ENCODE measurements at places on chromosomes 2 and 18.

GRCh38 chr2:143246815-143247744, 117.9 kb downstream of the ARHGAP15 start:
- no peak for DNase-seq

- DNase-seq: peak; percentile 18
Observed at GRCh38 chr2:3229221-3229620, 148.4 kb downstream of the EIPR1 start.

DNA sequence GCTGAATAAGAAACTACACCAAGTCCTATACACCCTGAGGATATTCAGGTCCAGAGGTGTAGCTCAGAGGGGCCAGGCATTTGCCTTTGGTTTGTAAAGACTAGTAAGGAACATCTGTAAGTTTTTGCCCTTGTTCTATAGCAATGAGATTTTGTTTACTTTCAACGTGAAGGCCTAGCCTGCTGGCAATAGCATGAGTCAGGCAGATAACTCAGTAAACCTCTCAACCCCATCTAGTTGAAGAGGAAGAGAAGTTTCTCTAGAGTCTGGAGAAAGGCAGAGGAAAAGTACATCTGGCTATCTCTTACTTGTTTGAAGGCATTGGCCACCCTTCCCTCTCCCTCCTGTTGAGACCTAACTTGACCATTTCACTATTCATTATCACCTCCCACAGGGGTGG, 70.3 kb upstream of the ZNF521 start:
- no peak for DNase-seq

DNA sequence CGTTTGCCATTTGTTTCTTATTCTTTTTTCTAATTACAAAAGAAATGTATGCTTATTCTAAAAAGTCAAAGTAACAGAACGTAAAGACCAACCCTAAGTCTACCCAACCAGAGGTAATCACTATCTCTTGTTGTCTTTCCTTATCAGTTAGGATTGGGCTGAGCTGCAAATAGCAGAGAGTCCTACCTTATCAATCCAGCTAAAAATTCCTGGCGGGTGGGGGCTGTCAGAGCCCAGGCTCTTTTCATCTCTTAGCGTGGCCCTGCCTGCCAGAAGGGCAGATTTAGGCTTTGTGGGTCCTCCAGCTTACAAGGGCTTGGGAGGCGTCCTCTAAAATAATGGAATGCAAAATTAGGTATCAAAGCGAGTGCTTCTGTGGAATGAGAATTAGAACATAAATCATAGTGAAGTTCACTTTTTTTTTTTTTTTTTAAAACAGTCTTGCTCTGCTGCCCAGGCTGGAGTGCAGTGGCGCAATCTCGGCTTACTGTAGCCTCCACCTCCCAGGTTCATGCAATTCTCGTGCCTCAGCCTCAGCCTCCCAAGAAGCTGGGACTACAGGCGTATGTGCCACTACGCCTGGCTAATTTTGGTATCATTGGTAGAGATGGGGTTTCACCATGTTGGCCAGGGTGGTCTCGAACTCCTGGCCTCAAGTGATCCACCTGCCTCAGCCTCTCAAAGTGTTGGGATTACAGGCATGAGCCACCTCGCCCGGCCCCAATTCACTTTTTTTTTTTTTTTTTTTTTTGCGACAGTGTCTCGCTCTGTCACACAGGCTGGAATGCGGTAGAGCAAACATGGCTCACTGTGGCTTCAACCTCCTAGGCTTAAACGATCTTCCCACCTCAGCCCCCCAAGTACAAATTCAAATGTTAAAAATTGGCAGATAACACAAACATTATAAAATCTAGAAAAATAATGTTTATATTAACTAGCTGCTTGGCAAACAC, 57.4 kb upstream of the B3GNT7 start:
- DNase-seq: no peak

DNA sequence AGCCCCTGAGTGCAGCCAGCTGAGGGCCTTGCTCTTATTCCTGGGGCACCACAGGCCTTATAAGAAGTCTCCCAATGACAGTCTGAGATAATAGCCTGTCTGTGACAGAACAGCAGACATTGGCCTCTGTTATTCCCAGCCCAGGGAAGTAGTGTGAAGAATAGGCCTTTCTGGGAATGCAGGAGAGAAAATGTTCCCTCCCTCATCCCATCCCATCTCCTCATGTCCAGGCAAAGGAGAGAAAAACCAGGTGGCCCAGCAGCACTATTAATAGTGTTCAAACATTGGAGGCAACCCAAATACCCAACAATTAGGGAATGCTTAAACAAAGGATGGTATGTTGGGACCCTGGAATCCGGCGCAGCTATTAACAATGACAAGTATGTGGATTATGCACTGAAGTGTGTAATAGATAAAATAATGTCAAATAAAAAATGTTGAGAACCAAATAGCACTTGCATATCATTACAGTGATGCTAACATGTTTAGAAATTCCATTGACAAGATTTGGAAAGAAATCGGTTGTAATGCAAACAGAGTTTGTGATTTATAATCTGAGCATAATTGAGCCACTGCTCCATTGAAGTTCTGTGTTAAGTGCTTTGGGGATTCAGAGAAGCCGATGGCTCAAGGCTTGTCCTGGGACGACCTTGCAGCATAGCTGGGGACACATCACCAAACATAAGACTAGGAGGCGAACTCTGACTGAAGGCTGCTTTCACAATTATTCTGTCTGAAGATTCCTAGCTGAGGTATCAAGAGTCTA, 69.3 kb downstream of the LBH start:
- DNase-seq: no peak

GRCh38 chr2:170436077-170436943, 258.4 kb downstream of the MYO3B start:
- no peak for DNase-seq

DNA sequence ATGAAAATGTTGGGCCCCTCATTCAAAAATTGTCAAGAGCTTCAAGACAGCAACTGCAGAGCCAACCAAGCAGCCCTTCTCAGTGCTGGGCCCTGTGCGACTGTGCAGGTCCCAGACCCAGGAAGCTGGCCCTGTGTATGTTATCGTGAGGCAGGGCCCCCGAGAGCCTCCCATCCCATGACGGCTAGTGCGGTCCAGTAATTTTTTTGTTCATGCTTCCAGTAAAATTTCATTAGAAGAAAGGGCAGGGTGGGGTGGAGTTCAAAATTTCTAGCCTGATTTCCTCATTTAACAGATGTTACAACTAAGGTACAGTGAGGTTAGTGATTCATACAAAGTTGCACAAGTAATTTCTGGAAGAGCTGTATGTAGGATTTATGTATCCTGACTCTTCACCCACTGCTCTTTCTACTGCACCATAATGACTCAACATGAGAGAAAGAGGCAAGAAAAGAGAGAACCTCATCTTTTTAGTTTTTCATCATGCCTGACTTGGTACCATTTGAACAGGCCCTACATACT, 105.5 kb downstream of the ZEB2 start:
- no peak for DNase-seq

DNA sequence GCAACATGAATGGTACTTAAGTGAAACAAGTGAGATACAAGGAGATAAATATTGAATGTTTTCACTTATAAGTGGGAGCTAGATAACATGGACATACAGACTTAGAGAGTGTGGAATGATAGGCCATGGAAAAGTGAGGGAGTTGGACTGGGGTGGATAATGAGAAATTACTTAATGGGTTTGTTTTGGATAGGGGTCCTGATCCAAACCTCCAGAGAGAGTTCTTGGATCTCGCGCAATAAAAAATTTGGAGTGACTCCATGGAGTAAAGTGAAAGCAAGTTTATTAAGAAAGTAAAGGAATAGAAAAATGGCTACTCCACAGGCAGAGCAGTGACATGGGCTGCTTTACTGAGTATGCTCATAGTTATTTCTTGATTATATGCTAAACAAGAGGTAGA, 508.9 kb downstream of the CNTNAP5 start:
- no peak for DNase-seq

DNA sequence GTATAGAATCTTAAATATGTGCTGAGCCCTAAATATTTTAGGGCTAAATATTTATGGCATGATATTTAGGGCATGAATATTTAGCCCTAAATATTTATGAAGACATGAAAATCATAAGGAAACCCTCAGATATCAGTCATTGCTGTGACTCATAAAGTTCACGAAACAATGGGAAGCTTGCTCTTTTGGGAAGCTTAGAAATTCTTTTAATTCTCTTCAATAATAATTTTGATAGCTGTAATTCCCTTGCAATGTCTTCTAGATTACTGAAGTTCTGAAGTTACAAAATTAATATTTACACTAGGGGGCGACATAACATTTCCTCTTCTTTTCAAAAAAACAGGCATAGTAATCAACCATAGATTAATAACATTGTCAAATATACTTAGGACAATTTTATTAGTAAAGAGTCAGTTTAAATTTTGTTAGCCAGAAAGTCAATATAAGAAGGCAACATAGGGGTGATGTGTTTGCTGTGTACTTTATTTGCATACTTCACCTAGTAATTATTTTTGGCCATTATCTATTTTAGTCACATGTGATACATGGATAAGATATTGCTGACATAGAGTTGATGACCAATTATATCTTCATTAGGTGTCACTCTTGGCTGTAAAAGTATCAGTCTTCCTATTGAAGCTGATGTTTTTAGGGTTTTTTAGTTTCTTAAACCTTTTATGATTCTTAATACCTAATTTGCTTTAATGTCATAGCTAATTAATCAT, 13.2 kb downstream of the ZNF804A start:
- DNase-seq: no peak

DNA sequence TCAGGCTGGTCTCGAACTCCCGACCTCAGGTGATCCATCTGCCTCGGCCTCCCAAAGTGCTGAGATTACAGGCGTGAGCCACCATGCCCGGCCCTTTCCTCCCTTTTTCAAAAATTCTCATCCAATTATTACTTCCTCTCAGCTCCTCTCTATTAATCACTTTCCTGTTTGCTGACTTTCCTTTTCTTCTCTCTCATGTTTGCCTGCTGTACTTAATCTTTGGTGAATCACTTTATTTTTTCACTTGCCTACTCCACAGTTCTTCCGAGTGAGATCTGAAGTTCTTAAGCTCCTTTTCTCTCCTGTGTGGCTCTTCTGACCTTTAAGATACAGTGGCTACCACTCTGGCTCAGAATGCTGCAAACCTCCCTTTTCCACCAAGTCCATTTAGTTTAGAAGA, 126.3 kb upstream of the SERTAD2 start:
- no peak for DNase-seq

- peak; percentile 8 for DNase-seq
Observed at GRCh38 chr2:179340678-179341077, 76.0 kb upstream of the SESTD1 start.

DNA sequence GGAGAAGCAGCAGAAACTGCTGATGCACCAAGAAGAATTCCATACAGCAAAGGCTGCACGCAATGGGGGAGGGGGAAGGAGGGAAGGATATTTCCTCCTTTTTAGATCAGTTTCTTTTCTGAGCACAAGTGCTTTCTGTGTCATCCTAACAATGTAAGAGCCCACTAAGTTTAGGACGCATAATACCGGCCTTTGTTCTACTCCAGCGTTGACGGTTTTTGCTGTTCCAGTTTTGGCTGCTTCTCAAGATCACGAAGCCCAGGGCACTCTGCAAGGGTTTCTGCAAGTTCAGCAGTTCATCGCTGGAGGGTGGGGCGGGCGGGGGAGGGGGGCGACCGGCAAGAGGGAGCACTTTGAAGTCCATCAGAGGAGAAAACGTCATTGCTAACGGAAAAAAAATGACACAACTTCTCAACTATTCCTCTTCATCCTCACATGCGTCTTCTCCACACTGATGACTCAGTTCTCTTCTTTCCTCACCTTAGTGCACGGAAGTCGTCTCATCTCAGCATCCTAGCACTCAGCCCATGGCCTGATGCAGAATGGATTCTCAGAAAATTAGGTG, 8.7 kb downstream of the FAM178B start:
- DNase-seq: no peak

- no peak for DNase-seq
Observed at GRCh38 chr2:8297376-8298231, 384.3 kb upstream of the ID2 start.

DNA sequence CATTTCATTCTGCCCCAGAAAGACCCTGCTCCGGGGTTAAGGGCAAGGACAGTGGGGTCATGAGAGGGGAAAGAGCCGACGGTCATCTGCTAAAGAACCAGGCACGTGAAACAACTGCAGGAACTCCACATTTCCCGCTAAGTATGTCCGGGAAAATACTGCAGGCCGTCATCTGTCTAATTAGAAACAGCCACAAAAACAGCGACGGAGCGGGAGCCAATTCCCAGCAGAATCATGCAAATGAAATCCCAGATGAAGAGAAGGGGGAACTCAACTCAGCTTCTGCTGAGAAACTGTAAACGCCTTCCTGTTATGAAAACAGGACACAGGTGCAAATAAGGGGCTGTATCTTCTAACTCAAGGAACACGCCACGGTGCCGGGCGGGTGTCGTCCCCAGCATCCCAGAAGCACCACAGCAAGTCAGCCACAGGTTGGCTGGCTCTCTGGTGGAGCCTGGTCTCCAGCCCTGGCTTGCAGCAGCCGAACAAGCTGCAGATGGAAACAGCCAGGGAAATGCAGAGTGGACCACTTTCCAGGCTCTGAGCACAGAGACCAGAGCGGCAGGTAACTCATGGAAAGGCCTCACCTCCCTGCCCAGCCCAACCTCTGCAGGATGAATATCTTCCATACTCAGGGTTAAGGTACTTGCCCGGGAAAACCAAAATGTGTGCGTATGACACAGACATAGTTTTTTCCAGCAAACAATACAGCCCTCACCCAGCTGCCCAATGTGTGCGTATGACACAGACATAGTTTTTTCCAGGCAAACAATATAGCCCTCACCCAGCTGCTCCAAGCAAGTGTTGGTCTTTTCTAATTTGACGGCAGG, 28.9 kb downstream of the PXDN start:
- no peak for DNase-seq

GRCh38 chr18:36095936-36096519, 28.7 kb upstream of the RPRD1A start:
- DNase-seq: peak; percentile 4

GRCh38 chr2:69652206-69652605, 8.7 kb upstream of the AAK1 start:
- no peak for DNase-seq

DNA sequence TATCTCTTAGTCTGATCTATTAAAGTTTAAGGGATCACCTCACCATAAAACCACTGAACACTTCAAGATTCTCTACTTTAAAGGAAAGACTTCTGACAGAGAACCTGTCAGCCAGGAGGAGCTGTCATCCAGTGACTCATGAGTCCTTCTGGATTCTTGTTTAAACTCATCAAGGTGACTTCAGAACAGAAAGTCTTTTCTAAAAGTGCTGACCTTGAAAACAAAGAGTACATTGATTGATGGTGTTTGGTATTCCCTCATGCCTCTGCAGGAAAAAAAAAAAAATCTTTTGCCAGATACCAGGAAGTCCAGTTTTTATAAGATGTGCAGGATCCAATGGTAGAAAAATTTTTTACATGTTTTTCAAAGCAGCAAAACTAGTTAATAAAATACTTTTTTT, 12.3 kb downstream of the DSG2 start:
- DNase-seq: no peak

DNA sequence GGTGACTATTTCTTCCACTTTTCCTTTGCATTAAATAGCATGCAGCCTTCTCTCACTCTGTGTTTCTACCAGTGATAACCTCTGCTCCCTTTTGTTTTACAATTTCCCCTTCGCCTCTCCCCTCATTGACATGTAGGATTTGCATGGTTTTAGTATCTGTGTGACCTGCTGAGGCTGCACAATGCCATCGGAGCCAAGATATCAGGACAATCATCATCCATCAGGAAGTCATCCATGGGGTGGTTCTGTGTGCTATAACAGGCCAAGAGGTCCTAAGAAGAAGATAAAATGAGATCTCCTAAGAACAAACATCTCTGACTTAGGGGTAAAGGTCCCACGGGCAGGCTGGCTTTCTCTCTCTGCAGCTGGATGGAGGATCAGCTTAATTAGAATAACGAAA, 65.6 kb downstream of the EHD3 start:
- no peak for DNase-seq
